ENCODE measurements at places on chromosomes 6 and 20.

DNA sequence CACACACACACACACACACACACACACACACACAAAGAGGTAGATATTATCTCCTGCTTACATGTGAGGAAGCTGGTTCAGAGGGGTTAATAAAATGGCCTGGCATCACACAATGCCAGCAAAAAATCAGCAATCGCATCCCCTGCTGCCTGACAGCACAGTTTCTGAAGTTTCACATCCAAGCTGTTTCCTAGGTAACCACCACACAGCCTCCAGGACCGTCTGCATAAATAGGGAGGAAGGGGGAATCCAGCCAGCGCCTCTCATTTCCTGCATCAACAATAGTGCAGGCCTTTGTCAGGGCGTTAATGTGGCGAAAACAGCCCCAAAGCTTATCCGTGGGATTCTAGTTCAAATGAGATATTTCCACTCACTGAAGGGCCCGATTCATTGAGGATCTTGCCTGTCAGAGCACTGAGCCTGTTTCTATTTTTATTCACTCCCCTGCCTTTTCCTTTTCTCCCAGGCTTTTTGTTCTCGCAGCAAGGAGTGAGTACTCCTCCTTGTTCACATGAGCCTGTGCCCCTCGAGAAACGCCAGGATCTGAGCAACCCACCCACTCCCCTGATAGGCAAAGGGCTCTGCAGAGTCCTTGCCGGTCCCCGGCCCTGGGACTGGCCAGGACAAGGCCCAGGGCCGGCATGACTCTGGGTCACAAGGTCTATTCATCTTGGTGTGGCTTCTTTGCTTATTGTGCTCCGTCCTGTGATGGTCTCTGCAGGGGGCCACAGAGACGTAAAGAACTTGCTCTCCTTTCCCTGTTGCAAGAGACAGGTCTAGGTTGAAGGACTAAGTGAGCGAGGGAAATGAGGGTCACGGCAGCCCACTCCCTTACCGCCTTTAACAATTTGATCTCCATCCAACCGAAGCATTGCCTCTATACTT lies 32.7 kb downstream of the TUBB2B start:
- no peak for DNase-seq

DNA sequence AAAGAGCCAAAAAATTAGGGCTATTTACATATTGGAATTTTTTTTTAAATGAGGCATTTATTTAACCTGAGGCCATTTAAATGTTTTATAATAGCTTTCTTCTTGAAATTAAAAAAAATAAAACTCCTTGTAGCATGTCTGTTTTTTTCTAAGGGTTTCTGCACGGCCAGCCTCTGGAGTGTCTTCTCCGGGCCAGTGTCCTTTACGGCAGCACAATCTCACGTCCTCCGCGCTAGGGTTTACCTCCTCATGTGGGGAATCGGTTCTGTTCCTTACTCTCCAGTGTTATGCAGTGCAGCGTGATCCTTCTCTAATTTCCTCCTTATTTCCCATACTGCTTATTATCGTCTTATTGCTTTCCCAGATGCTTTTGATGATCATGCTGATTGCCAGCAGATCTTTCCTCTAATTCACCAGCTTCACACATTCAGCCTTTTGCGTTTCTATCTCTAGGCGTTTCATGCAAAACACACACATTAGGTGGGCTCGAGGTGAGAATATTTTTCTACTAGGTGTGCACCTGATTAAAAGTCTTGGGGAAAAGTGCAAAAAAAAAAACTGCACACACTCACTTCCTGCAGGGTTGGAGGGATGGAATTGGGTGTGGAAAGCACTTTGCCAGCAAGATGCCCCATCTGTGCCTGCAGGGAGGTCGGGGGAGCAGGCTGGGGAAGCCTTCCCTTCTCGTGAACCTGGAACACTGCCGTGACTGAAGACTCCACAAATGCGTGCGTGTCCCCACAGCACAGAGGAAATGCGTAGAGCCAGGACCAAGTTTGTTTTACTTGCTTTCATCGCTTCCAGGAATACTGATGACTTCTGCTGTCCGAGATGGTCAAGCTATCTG lies 56.1 kb downstream of the PSMG4 start:
- no peak for DNase-seq

DNA sequence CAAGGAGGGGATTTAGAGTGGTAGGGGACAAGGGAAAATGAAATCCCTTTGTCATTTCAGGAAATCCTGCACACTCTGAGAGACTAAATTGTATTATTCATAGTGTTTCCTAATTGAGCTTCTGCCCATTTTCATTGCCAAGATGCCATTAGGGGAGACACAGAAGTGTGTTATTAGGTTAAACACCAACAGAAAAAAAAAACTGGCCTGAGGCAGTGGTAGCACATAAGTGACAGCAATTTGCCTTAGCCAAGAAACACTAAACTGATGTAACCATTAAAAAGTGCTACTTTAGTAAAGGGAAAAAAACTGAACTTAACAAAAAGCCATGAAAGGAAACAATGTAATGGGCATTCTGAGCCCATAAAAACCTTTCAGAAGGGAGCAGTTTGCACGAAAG lies 270.5 kb upstream of the PLN start:
- DNase-seq = no peak

GRCh38 chr6:87501809-87502572 lies 29.2 kb downstream of the SLC35A1 start:
- no peak for DNase-seq

- peak; percentile 27 for DNase-seq
Measured at GRCh38 chr20:10521068-10521831, 86.1 kb downstream of the SLX4IP start.

DNA sequence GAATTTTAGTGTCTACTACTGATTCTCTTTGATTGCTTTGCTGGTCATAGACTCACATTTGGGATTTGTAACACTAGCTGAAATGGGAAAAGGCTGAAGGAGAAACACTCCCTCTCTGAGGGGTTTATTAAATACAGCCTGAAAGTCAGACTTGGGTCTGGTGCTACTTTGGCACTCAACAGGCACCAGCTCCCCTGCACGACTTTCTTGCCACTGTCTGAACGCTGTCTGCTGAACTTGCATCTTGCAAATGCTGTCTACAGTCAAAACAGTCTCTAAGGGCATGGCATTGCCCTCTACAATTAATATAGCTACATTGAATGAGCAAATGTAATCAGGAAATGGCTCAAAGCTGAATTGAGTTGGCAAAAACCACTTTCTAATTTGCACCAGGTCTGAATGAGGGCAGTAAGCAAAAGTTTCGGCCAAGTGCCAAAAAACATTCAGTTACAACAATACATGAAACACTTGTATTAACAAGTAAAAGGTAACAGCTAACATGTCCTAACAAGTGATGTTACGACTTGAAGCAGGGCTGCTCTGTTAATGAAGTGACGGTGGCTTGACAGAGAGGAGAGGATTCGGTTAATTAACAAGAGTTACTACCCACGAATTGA lies 119.5 kb downstream of the FOXC1 start:
- DNase-seq = no peak

DNA sequence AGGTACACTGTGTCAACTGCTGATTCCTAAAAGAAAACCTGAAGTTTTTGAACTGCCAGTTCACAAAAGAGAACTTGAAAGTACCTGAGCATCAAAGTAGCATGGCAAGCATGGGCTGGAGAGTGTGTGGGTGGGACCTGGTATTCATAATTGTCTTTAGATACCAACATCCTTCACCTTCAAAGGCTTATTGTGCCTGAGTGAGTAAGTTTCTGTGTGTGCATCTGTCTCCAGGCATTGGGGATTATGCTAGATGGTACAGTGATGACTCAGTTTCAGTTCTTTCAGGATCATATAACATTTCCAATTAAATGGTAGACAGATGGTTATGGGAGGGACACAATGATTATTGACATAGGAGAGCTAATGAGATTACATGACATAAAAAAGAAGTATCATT lies 238.5 kb downstream of the ZFAND3 start:
- no peak for DNase-seq

GRCh38 chr20:50061151-50062005 lies 51.6 kb downstream of the UBE2V1 start:
- no peak for DNase-seq

DNA sequence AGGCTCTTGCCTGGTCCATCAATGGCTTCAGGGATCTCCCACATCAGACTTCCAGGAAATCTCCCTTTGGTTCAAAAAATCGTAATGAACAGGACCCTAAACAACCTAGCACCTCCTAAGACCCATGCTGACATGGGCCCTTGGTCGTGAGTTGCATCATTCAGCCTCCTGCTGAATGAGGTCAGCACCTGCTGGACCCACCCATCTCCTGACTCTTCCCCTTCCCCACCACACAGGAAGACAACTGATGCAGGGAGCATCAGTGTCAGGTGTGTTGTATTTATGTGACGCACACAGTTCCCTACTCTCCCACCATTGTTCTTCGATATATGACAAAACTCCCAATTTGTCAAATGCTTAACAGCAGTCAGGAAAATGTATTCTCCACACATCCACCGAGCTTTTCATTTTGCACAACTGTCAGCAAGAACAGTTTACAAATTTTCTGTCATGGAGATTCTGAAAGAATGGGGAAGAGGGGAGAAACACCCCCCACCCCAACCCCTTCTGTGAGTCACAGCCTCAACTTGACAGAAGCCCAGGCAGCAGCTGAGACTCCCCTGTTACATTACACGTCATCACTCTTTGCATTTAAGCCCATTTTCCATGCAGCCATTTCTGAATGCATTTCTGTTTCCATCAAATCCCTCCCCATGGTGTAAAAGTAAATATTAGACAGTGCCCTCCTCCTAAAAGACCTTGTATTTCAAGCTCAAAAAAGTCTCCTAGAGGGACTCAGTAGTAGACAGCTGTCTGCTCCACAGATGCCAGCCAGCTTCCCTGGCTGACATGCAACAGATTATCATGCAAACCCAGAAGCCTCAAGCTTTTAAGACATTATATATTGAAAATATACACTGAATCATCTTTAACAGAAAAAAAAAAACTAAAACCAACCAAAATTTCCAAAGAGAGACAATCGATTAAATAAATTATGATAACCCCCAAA lies 577.5 kb downstream of the PTPRT start:
- DNase-seq = no peak

GRCh38 chr6:28838289-28838633 lies 85.5 kb downstream of the TRIM27 start:
- peak; percentile 87 for DNase-seq

DNA sequence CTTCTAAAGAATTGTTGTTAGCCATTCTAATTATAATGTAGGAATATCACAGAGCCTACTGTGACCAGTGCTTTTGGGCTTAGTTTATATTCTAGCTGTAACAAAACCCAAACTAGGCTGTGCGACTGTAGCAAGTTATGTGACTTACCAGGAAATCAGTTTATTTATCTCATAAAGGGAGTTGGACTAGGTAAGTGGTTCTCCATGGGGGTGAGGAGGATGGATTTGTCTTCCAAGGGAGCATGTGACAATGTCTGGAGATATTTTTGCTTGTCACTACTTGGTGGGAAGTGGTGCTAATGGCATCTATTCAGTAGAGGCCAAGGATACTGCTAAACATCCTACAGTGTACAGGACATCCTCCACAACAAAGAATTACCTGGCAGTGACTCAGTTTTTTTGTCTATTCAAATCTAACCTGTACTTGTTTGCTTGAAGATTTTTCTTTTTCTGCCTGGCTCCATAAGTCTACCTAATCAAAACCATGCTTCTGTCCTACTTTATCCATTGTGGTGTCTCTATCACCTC lies 32.5 kb downstream of the ZFAND3 start:
- DNase-seq = no peak

DNA sequence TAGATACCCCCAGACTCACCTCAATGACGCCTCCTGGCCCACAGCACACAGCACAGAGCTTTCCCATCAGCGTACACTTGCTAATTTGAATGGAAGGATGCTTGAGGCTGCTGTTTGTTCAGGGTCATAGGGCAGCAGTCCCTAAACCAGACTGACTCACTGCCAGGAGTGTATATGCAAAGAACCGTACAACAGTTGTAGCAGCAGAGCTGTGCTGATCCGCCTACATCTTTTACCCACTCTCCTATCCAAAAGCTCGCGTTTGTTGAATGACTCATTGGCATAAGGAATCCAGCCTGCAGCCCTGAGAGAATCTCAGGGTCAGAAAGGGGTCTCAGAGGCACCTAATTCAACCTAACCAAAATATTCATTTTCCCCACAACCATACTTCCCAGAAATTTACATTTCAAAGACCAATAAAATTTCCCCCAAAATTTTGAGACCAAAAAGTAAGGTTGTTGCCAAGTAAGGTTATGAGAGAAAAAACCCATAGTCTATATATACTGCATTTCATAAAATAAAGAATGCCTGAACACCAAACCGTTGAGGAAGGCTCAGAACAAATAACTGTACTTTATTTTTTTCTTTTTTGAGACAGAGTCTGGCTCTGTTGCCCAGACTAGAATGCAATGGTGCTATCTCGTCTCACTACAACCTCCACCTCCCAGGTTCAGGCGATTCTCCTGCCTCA lies 35.3 kb upstream of the CCND3 start:
- no peak for DNase-seq

DNA sequence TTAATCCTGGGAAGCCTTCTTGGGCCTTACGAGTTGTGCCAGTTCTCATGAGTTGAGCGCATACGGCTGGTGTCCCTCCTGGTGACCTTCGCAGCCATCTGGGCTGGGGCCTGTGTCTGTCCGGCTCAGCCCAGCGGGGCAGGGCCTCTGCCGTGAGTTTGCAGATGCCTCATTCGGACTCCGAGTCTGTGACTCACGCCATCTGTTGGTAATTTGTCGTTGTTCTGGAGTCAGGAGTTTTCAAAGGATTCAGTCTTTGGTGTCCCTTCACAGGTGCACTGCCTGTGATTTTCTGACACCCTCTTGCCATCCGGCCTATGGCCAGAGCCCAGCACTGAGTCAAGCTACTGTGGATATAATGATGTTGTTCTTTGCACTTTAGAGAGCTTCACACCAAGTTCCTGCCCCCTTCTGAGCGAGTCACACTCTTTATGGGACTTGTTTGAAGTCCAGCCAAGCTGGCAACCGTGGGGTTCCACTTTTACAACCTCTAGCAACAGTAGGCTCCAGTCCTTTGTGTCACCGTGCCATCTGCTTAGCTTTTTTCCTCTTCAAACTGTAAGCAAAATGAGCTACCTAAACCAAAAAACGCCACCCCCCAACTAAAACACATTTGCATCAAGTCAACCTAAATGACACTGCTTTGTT lies 175.6 kb downstream of the AIG1 start:
- no peak for DNase-seq

GRCh38 chr20:44135417-44136204 lies 51.4 kb downstream of the JPH2 start:
- no peak for DNase-seq

DNA sequence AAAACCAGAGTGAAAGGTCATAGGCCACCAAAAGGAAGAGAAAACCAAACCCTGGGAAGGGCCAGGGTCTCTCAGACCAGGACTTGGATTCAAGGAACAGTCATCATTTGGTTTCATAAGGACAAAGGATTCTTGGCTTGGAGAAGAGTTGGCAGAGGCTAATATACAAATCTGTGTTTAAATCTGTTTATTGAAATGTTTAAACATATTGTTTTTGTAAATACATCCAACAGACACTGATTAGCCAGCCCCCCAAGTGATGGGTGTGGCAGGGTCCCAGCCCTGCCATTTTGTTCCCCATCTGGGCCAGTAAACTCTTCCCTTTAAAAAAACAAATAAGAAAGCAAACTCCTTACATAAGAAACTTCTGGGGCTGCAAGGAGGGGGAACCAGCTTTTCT lies 6.1 kb upstream of the ZNF831 start:
- no peak for DNase-seq

- DNase-seq = no peak
Measured at GRCh38 chr6:157721426-157721825, 101.6 kb upstream of the SNX9 start.

GRCh38 chr6:111462770-111463391 lies 20.1 kb downstream of the REV3L start:
- peak; percentile 47 for DNase-seq

Data from hepatocyte (in vitro differentiated cells).